ENCODE measurements at places on chromosomes 13 and 19.

DNA sequence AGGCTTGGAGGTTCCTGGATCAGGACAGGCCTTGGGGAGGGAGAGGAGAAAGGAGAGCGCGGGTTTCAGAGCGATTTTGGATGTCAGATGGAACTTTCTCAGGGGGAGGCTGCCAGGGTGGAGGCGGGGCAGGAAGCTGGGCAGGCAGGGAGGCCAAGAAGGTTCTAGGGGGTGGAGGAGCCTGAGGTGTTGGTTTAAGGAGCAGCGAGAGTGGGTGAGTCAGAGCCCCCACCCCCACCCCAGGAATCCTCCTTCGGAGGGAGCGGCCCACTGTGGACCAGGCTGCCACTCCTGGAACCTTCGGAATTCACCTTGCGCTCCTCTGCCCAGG lies 15.9 kb upstream of the NOP53 start:
- DNase-seq, result no peak

- no peak for DNase-seq
Measured at GRCh38 chr19:42066075-42066754, 3.8 kb downstream of the GRIK5 start.

DNA sequence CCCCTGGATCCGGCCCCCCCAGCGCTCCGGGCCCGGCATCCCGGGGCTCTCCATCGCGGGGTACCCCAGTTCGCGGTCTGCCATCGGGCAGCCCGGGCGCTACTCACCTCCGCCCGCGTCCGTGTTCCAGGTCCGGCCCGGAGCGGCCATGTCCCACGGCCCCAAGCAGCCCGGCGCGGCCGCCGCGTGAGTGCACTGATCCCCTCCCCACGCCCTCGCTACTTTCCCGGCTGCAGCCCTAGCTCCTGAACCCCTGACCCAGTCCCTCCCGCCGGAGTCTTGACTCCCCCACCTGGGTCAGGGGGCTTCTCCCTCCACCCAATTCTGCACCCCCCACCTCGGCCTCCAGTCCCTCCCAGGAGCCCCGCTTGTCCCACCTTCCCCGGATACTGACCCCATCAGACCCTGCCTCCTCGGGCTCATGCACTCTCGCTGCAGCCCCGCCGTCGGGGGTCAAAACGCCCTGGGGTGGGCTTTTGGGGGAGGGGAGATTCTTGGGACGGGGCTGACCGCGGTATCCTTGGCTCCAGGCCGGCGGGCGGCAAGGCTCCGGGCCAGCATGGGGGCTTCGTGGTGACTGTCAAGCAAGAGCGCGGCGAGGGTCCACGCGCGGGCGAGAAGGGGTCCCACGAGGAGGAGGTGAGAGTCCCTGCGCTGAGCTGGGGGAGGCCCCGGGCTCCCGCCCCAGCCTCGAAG lies 566 bp downstream of the HMG20B start:
- DNase-seq, result no peak

GRCh38 chr13:50080203-50080910 lies 65.1 kb downstream of the KCNRG start:
- DNase-seq, result no peak

DNA sequence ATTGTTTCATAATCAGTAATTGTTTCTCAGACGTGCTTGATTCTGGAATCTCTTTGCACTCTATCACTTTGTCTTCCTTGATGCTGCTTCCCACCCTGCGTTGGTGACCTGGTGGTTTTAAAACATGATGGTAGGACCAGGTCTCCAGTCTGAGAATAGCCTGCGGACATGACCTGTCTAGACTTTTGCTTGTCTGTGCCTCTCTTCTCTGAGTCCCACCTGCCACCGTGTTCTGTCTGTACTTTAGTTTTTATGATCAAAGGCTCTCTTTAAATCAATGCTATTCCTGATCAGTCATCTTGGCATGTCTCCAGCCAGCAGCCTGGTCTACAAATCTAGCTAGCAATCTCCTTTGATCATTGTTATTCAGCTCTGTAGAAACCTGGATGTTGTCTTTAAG lies 933.9 kb downstream of the DIAPH3 start:
- DNase-seq, result no peak

GRCh38 chr19:920051-920864 lies 3.1 kb downstream of the KISS1R start:
- DNase-seq, result no peak

GRCh38 chr13:110185696-110186095 lies 121.3 kb downstream of the COL4A1 start:
- no peak for DNase-seq

GRCh38 chr13:95763601-95764000 lies 86.7 kb downstream of the DNAJC3 start:
- no peak for DNase-seq

- no peak for DNase-seq
Measured at GRCh38 chr19:56125806-56126590, 4.9 kb upstream of the ZNF787 start.

DNA sequence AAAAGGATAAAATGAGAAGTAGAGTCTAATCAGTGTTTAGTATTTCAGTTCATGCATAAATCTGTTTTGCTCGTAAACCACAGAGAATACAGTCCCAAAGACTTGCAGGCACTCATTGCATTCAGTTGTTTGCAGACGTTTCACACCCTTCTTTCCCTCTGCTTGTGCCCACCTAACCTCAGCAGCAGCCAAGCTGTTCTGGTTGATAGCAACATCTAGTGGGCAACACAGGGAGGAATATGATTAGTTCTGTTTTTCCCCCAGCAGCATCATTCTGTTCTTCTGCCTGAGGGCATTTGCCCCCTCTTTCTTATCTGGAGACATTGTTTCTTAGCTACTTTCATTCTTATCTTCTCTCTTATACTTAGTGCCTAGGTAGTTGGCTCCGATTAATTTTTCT lies 135.6 kb downstream of the PAN3 start:
- DNase-seq, result no peak

DNA sequence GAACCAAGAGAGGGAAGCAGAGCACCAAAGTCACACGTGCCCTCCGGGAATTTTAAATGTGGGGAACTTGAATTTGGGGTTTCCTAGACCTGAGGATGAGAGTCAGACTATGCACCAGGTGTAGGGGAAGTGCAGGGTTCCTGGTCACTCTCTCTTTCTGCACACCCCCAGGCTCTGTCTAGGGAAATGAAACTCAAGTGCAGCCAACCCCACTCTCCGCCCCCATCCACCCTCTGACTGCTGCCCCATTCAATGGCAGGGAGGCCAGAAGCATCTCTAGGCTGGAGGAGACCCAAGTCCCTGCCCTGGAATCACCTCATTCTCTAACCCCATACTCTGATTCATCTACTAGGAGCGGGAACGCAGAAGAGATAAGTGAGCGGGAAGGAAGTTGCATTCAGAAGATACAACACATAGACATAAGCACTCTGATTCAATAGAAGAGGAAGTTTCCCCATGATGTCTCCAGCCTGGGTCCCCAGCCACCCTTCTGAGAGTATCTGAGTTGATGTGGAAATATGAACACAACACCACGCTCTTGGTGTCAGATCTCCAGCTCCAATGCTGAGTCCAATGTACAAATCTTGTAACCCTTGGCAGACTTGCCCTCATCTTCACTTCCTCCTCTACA lies 4.7 kb upstream of the SIGLEC14 start:
- no peak for DNase-seq
